Myometrial cell (primary cell): ENCODE measurements at places on chromosomes 11 and 22. TPM values are rescaled to one million over a fixed set of nuclear protein-coding genes. Genes with fewer than 3 reads are reported as not detected.

The LRRC74B gene
- not detected in 2 replicates for total RNA-seq

The APOBEC3G gene
- total RNA-seq, result 11.0 and 15.8 TPM in 2 replicates

The SAA4 gene
- total RNA-seq, result not detected in 2 replicates

The FGF4 gene
- total RNA-seq, result not detected in 2 replicates

The MPPED1 gene
- not detected in 2 replicates for total RNA-seq

The SLC35E4 gene
- total RNA-seq, result 9.2 and 10.5 TPM in 2 replicates

The TSPAN32 gene
- total RNA-seq, result under 0.01 TPM in 1 of 2 replicates, not detected in the other

The CHRNA10 gene
- total RNA-seq, result 0.71 TPM in 1 of 2 replicates, not detected in the other

The EHF gene
- total RNA-seq, result not detected in 2 replicates

The FAM83F gene
- not detected in 2 replicates for total RNA-seq

The NNMT gene
- total RNA-seq, result 574 and 699 TPM in 2 replicates

The LGALS1 gene
- total RNA-seq, result 10,618 and 15,072 TPM in 2 replicates

The C11orf91 gene
- not detected in 2 replicates for total RNA-seq

The PHLDA2 gene
- total RNA-seq, result 64.9 and 77.8 TPM in 2 replicates

The OR51I1 gene
- total RNA-seq, result not detected in 2 replicates

The KRTAP5-7 gene
- total RNA-seq, result not detected in 2 replicates

The CCDC73 gene
- not detected in 2 replicates for total RNA-seq

The KDM4D gene
- total RNA-seq, result 0.53 and 0.58 TPM in 2 replicates

The PRPF19 gene
- 88.6 and 89.9 TPM in 2 replicates for total RNA-seq
